ENCODE measurements at places on chromosomes 7 and 10. TPM values are rescaled to one million over a fixed set of nuclear protein-coding genes. Genes with fewer than 3 reads are reported as not detected.

Gene HMX3
- not detected for total RNA-seq

- DNase-seq: peak; percentile 56
Measured at GRCh38 chr10:12484941-12485805, 135.8 kb downstream of the CAMK1D start.

DNA sequence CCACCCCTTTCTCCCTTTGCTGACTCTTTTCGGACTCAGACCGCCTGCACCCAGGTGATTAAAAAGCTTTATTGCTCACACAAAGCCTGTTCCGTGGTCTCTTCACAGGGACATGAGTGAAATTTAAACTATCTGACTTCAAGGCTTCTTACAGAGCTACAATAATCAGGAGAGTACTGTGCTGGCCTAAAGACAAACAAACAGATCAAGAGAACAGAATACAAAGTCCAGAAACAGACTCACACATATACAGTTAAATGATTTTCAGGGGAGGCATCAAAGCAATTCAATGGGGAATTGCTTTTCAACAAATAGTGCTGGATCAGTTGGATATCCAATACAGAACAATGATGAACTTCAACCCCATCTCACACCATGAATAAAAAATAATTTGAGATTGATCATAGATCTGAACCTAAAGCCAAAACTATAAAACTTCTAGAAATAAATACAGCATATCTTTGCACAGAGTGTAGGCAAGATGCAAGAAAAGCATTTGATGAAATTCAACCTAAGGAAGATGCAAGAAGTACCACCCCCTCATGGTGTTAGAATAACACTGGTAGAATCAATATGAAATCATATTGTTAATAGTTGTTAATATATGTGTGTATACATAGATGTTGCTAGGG, 96.5 kb downstream of the ZFAND4 start:
- no peak for DNase-seq

DNA sequence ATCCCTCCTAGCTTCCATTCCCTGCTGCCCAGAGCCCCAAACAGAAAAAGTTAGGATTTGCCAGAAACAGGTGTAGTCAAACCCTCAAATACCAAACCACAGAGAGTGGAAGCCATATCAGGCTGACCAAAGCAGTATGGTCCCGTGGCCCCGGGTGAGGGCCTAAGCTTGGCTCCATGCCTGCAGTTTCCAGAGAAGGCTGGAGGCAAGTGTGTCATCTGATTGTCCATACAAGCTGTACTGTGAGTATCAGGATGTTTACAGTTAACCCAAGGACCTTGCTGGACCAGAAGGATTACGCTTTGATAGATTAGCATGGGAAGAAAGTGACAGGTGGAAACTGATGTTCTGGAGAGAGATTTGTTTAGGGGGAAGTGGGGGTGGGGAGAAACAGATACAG, 96.3 kb downstream of the PRKAG2 start:
- no peak for DNase-seq

GRCh38 chr7:151676759-151677158, 157.1 kb upstream of the RHEB start:
- peak; percentile 51 for DNase-seq

Gene POM121C
- 15.6 TPM for total RNA-seq

DNA sequence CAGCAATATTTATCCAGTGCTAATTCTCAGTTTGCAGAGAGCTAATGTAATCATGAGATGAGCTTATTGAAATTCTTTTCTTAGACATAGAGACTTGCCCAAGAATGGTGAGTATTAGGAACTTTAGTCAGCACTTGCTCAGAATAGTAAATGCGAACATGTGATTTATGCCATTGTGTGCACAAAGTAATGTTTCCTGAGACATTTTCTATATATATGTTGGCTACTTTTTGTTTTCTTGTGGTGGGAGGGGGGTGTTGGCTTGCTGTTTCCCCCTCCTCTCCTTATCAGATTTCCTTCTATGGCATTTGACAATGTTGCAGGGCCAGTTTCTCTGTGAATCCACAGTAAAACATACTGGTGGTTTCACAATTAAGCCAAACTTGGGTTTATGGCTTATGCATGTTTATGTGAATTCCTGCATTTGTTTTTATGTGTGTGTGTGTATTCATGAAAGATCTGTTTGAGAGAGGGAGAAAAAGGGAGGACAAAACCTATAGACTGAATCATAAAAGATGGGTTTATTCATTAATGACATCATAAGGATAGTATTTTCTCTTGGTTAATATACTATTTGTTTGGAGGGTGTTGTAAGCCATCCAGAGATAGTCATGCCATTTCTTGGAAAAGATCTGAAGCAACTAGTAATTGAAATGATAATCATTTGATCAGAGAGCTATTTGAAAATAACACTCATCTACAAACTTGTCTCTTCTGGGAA, 36.3 kb downstream of the ARID5B start:
- DNase-seq: peak; percentile 37

DNA sequence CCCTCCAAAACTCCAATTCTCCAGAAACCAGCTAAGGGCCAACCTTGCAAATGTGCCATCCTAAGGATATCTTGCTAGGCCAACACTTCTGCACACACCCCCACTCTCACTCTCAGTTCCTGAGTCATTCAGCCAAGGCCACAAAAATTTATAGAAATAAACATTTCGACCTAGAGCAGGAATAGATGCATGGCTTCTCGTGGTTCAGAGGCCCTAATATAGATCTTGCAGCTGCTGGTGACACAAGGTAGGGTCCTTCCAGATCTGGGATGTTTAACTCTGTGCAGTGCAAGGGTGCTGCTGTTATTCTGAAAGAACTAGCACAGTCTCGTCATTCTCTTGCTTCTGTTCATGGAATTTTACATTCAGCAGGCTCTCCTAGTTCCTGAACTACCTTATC, 369.3 kb downstream of the CALN1 start:
- DNase-seq: no peak

GRCh38 chr7:138207555-138207971, 131.3 kb downstream of the AKR1D1 start:
- no peak for DNase-seq

DNA sequence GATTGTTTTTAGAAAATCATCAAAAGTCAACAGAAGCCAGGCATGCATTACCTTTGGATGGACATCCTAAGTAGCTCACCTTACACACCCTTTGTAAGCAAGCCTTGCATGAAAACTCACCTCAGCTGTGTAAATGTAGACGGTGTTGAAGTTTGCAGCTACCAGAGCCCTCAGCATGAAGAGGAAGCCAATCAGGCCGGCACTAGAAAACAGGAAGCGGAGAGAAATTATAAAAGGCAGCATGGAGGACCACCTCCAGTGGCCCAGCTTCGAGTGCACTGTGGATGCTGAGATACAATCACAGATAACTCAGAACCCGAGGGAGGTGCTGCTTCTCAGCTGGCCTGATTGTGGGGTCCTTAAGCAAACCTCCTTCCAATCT, 75.3 kb downstream of the SVOPL start:
- no peak for DNase-seq

- DNase-seq: no peak
Measured at GRCh38 chr10:31133251-31133791, 101.7 kb upstream of the ZNF438 start.

DNA sequence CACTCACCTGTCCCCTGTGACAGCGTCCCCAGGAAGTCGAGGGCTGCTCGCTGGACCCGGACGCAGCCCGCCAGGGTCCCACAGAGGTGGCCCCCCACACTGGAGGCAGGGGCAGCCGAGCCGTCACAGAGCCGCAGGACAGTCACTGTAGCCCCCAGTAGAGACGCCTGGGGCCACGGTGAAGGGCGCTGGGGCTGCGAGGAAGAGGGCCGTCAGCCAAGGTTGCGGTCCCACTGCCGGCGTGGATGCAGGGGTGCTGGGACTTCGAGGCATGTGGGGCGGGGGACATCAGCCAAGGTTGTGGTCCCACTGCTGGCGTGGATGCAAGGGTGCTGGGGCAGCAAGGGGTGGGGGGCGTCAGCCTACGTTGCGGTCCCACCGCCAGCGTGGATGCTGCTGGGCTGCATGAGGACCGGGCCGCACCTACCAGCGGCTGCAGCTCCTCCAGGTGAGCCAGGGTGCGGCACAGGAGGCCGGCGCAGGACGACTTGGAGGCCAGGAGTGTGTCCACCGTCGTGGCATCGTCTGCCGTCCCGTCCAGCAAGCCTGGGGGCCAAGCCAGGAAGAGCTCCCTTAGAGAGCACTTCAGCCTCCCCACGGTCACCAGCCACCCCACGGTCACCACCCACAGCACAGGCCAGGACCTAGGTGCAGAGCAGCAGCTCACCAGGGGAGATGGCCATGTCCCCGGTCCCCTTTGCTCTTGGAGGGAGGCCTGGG, 13.9 kb downstream of the BRAT1 start:
- DNase-seq: no peak

DNA sequence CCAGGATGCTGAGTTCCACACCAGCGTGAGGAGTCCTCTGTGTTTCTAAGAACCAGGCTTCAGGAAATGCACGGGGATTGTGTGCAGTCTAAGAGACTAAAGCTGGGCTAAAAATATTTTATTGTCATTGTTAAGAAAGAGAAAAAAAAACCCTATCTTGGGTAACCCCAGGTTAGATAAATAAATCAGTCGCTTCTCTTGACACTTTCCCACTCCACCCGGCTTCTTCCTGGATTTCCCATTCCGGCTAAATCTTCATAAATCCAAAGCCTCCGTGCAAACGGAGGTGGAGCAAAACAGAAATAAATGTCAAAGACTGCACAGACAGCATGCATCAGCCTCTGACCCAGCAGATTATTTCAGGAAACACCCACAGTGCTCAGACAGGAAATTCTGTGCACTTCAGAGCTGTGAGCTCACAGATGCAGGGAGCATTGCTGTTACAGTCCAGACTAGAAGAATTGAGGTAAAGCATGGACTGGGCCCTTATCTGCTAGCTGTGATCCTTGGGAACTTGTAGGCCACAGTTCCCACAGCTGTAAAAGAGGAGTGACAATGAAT, 44.8 kb upstream of the GRID1 start:
- DNase-seq: peak; percentile 48

- no peak for DNase-seq
Measured at GRCh38 chr7:99842926-99843325, 15.1 kb downstream of the CYP3A43 start.

Gene OR2A42
- not detected for total RNA-seq

Gene GRM8
- not detected for total RNA-seq

DNA sequence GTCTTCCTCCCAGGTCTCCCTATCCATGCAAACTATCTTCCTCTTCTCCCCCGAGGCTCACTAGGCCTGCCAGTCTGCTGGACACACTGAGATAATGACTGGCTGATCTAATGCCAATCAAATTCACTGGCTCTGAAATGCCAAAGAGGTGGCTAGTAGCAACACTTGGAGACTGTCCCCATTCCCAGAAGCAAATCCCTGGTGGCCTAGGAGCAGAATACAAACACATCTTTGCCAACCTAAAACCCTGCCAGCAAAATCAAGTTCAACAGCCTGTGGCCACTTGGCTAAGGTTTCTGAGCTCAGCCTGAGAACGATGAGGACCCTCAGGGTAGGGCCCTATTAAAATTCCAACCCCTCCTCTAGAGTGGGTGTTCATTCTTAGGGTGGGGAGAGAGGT, 46.6 kb downstream of the SH3PXD2A start:
- DNase-seq: no peak

DNA sequence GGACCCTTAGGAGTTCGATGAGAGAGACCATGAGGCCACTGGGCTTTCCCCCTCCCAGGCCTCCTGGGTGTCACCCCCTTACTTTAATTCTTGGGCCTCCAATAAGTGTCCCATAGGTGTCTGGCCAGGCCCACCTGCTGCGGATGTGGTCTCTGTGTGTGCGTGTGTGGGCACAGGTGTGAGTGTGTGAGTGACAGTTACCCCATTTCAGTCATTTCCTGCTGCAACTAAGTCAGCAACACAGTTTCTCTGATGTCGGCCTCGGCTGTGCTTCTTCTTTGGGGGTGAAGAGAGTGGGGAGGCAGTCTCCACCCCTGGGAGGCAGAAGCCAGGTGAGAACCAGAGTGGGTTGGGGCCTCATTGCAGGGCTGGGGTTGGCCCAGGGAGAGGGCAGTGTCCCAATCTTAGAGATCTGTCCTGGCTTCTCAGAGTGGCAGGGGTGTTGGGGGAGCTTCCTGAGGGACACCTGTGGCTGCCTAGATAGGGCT, 1.5 kb downstream of the PVRIG start:
- no peak for DNase-seq

Gene CRYGN
- total RNA-seq: not detected

DNA sequence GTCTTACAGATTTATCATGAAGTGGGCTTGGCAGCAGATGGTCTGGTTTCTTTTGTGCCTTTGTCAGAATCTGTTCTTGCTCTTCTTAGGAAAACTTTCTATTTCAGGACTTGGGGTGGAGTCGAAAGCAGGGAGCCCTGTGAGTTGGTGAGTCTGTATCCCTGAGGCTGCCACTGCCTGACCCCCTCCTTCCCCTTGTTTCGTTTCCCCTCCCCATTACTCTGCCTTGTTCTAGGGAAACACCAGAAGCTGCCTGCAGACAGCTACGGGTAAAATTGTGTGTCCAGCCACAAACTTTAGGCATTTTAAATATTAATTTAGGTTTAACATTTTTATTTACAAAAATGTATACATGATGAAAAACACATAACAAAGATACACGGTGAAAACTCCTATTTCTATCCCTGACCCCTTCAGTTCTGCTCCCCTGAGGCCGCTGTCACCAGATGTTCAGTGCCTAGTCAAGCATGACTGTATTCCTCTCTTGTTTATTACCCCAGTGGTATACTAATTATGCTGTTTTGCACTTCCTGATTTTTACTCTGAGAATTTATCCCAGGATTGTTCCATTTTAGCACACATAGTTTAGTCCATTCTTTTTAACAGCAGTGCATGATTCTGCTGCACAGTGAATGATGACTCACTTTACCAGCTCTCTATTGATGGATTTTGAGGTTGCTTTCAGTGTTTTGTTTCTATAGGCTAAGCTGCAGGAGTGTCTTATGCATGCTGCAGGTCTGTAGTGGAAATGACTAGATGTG, 9.1 kb downstream of the TSPAN14 start:
- DNase-seq: no peak

DNA sequence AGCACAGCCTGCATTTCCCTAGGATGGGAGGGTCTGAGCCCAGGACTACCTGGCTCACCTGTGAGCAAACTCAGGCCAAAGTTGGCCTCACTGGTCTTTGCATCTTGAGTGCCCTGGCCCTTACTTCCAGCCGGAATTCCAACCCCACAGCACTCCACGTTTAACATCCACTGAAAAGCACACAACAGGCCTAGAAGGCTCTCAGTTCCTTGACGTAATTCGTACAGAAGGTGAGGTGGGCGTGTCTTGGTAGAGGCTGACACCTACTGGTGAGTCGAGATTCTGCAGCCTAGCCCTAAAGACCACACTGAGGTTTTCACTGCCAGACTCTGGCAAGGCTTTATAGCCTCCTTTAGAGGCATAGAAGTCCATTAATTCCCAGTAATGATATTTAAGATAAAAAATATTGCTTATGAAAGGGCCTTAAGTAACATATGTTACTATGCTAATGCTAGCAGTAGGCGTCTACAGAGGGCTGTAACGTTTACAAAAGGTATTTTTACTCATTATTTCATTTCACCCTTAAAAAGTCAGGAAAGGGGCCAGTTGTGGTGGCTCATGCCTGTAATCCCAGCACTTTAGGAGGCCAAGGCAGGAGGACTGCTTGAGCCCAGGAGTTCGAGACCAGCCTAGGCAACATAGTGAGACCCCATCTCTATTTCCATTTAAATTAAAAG, 95.8 kb downstream of the HIP1 start:
- peak; percentile 81 for DNase-seq

All from HT-29 (cell line).